ENCODE measurements at places on chromosomes 5 and 9.
A peak's percentile ranks its signal among the peaks of the same experiment; 100 is the strongest.

- DNase-seq: no peak
These were observed 400.3 kb downstream of the ZSWIM6 start for GRCh38 chr5:61732369-61732768.

- DNase-seq: no peak
These were observed 1.8 kb upstream of the LNPEP start for GRCh38 chr5:96933764-96934707.

- DNase-seq: no peak
These were observed 29.6 kb upstream of the PRDM12 start for GRCh38 chr9:130634801-130635200.

DNA sequence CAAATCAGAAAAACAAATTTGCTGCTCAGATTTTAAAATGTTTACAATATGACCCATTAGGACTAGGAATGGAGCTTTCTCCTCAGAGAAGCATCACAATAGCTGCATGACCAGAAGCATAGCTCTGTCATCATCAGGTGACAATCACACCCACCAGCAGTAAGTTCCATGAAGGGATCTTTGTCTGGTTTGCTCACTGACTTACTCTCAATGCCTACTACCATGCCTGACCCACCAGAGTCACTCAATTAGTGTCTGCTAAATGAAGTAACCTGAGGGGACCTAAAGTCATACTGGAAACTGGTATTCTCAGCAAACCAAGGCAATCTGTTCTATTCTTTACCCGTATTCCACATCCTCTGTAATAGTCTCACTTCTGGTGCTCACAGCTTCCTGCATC is 7.7 kb downstream of the ERMP1 start:
- DNase-seq: no peak

DNA sequence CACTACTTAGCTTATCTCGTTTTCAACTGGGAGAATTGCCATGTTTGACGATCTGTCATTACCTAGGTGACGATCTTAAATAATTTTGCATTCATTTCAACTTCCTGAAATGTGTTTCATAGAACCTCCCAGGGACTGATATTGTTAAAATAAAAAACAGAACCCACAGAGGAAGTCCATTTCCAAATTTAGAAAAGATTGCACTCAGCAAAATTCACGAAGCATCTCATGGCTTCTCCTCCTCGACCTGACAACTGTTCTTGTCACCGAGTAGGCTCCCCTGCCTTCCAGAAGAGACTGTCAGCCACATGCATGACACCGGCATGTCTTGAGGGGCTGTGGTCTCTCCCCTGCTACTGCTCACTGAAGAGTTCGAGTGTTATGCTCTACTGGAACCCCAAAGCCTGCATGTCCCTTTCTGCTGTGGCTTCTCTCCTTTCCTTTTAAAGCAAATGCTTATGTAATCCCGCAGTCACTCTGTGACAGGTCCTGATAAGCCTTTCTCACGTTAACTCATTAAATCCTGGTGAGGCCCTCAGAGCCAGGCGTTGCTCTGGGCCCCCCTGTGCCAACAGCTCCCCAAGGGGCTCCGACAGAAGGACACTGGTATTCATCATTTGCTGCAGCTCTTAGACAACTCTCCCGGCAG is 26.8 kb upstream of the ANKRD33B start:
- no peak for DNase-seq

DNA sequence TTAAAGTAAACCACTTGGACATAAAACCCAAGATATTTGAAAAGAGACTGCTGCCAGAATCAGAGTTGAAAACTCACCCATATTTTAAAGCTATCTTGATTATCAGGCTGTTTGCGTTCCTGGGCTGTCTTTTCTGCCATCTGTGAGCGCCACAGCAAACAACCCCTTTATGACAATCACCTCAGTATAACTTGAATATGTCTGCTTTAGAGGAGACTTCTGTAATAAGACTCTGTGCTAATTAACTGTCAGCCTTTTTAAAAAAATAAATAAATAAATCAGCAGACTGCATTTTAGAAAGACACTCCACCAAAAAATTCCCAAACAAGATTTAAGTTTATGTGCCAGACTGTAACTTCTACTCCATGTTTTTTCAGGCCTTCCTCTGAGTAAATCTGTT is 375.7 kb upstream of the CCNH start:
- DNase-seq: no peak

GRCh38 chr5:109962882-109963603 is 273.3 kb downstream of the MAN2A1 start:
- no peak for DNase-seq

DNA sequence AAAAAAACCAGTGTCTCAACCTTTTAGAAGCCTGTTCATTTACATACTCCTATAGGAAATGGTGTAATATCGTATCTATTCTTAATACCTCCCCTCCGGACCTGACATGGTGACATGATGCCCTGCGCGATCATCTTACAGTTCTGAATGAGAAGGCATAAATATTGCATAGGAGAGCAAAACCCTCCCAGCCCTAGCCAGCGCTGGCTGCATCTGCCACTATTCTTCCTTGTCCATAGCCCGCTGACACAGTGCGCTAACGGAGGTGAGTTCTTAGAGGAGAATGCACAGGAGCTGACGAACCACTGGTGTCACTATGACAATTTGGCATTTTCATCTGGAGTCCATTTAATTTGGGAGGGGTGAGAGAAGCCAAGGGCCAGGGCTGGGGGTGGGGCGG is 290.1 kb downstream of the EFNA5 start:
- no peak for DNase-seq

GRCh38 chr9:23496489-23497136 is 329.4 kb downstream of the ELAVL2 start:
- DNase-seq: no peak

- DNase-seq: no peak
These were observed 167.5 kb downstream of the NMUR2 start for GRCh38 chr5:152237531-152237930.

DNA sequence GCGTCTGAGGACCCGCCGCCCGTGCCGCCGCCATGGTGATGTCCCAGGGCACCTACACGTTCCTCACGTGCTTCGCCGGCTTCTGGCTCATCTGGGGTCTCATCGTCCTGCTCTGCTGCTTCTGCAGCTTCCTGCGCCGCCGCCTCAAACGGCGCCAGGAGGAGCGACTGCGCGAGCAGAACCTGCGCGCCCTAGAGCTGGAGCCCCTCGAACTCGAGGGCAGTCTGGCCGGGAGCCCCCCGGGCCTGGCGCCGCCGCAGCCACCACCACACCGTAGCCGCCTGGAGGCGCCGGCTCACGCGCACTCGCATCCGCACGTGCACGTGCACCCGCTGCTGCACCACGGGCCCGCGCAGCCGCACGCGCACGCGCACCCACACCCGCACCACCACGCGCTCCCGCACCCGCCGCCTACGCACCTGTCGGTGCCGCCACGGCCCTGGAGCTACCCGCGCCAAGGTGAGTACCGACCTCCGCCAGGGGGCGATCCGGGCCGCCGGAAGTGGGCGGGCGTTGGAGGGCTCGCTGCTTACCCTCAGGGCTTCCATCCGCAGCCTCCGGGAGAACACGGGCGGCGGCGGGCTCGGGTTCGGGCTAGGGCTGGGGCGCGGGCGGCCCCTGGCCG is 8.5 kb downstream of the PRR7 start:
- peak; percentile 76 for DNase-seq

- DNase-seq: no peak
These were observed 53.7 kb upstream of the SMIM32 start for GRCh38 chr5:136246632-136247031.

DNA sequence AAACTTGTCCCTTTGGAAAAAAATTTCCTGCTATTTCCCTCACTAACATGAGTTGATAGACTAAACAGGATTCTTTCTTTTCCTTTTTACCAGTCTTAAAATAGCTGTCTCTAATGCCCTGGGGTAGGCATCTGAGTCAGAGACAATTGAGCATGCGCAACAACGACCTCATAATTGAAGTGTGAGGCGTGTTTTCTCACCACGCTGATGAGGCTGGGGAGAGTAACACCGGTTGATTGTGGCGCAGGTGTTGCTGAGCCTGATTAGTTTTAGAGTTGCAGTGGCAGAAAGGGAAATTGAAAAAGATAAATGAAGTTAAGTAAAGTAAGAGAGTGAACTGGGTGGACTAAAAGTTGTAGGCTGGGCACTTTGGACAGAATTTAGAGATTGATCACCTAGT is 213.7 kb downstream of the TLR4 start:
- DNase-seq: peak; percentile 5

DNA sequence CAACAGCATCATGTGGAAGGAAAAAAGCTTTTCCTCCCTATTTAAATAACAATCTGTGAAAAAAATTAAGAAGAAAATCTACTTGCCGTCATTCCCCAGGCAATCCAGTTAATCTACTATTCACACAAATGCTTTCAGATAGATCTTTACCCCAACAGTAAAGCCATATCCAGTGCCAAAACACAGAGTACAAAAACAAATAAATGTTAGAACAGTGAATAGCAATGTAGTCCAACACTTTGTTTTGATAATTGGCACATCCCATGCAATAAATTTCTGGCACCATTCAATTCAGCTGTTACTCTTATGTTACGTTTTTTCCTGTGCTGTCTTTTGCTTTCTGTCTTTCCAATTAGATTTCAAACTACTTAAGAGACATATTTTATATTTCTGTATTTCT is 2245.5 kb upstream of the WWC1 start:
- DNase-seq: no peak

GRCh38 chr5:172868436-172868923 is 34.4 kb downstream of the ERGIC1 start:
- no peak for DNase-seq

- DNase-seq: no peak
These were observed 22.6 kb downstream of the VCAN start for GRCh38 chr5:83494087-83494620.

GRCh38 chr5:171979606-171980005 is 26.8 kb downstream of the FBXW11 start:
- DNase-seq: no peak

DNA sequence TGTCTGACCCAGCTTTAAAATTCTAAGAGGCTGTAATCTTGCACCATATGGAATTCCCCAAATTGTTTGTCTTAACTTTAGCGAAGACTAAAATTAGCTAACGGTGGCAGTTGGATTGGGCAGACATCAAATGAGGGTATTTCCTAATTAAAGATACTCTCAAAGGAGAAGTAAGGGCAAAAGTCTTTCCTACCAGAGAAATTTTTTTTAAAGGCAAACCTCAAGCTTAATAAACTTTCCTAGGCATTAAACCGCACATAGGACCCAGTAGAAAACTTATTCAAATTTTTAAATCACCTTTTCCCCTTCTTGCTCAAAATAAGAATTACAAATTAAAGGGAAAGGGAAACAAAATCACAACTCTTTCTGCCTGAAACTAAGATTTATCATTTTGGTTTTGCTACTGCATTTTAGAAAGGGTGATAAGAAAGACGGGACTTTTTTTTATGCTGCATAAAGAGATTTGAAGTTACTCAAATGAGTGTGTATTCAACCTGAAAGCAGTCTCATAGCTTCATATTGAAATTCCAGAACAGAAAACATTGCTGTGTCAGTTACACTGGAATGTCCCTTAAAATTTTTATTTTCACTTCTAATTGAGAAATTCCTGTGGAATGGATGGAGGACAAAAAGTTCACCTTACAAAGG is 189.1 kb upstream of the PTGER4 start:
- DNase-seq: no peak

- DNase-seq: peak; percentile 64
These were observed 596 bp downstream of the IRF1 start for GRCh38 chr5:132489871-132490483.

- peak; percentile 12 for DNase-seq
These were observed 2.4 kb downstream of the CKMT2 start for GRCh38 chr5:81235287-81236072.

DNA sequence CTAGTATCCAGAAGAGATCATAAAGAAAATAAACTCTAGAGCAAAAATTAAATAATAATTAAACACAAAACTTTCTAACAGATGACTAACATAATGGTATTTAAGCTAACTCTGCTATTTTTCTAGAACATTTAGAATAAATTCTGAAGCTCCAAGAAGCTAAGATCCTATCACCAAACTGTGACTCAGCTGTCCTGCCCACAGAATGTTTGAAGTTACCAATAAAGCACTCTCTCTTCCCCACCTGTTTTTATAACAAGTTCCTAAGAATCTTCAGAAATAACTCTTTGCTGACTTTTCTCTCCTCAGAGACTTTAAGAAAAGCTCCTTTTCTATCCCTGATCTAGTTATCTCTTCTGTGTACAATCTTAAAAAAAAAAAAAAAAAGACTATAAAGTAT is 6.0 kb upstream of the EFNA5 start:
- DNase-seq: peak; percentile 24

DNA sequence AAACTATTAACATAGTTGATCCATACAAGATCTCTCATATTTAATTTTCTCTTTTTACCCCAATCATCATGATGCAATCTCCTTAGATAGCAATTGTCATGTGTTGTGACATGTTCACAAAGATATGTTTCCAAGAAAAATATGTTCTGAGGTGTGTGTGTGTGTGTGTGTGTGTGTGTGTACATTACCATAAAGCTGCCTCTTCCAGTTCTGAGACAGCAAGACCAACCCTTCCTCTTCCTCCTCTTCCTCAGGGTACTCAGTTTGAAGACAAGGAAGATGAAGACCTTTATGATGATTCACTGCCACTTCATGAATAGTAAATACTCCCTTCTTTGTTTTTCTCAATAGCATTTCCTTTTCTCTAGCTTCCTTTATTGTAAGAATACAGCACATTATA is 303.3 kb upstream of the PRDM9 start:
- no peak for DNase-seq

DNA sequence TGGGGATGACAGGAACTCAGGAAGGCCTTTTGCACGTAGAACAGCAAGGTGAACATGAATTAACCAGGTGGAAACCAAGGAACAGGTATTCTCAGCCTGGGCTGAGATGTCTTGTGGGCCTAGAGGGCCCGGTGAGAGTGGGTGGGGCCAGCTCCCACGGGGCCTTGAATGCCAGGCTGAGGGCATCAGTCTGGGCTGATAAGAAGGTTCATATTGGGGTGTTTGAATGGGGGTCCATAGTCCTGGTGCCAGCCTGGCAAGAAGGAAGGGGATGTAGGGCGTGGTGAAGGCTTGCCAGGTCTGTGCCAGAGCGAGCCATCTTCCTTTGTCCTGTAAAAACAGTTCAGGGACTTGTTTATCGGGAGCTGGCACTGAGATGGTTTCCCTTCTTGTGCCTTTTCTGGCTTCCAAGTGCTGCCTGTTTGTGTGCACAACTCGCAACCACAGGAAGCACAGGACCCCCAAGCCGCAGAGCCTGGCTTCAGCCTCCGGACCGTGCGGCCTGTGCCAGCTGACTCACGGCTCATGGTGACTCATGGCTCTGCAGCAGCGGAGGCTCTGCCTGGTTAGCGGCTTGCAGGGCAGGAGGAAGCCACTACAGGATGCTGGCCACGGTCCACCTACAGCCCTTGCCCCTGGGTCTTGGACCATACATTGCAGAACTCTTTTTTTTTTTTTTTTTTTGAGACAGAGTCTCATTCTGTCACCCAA is 2.4 kb downstream of the CARD19 start:
- peak; percentile 97 for DNase-seq

GRCh38 chr9:18362901-18363685 is 110.9 kb upstream of the ADAMTSL1 start:
- no peak for DNase-seq
